Kidney tubule cell (primary cell): ENCODE measurements at places on chromosomes 5 and 9.
A peak's percentile ranks its signal among the peaks of the same experiment; 100 is the strongest.

DNA sequence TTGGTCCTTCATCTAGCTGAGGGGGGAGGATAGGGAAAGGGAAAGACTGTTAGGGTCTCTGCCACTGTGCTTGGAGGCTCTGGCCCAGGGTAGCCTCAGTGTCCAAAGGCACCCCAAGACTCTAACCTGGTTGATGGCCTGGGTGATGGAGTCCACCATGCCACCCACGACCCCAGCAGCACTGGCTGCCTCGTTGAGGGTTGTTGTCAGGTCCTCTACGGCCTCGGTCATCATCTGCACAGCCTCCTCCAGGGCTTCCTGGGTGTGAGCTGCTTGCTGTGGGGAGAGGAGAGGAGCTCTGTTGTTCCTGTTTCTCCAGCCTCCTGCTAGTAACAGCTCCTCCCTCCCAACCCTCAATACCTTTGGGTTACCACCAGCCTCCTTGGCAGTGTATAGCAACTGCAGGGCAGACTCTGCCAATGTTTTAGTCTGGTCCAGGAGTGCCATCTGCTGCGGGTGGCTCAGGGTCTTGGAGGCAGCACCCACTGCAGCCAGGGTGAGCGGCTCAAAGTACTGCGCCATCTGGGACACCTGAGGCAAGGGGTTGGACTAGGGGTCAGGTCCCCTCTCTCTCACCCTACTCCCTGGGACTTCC lies 16.2 kb upstream of the TPM2 start:
- DNase-seq = no peak

DNA sequence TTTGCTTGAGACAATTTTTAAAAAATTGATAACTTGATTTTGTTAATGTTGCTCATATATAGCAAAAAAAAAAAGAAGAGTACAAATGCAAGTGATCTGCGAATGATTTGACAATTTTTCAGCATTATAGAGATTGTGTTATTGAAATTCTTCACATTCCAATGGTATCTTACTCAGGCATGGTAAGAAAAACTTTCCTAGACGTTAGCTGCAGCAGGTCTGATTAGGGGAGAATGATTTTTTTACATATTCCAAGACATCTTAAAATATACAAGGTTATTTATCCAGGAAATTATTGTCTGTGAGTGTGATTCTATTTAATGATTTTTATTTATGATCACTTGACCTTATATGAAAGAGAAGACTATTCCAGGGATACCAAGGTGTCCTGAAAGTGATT lies 361.9 kb downstream of the MAT2B start:
- DNase-seq = no peak

DNA sequence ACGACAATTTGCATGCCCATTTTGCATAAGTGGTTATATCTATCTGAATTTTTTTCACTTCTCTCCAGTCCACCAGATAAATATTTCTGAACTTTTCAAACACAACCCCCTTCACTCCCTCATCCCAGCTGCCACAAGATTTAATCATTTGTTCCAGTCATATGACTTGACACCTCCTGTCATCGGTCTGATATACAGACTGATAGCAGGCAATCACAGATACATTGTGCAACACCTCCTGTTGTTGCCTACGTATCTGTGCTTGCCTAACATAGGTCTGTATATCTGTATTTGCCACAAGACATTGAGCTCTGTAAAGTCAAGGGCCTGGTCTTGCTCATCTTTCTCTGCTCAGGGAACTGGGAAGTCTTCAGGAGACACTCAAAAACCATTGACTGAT lies 65.6 kb downstream of the GNA14 start:
- DNase-seq = no peak

DNA sequence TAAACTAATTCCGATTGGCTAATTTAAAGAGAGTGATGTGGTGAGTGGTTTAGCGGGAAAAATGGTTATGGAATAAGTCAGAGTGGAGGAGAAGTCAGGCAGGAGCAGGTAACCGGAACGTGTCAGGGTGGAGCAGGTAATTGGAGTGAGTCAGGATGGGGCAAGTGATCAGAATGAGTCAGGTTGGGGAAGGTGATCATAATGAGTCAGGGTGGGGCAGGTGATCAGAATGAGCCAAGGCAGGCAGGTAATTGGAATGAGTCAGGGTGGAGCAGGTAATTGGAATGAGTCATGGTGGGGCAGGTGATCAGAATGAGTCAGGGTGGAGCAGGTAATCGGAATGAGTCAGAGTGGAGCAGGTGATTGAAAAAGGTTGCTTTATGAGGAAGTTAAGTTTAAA lies 101.4 kb downstream of the TMEM167A start:
- peak; percentile 86 for DNase-seq

DNA sequence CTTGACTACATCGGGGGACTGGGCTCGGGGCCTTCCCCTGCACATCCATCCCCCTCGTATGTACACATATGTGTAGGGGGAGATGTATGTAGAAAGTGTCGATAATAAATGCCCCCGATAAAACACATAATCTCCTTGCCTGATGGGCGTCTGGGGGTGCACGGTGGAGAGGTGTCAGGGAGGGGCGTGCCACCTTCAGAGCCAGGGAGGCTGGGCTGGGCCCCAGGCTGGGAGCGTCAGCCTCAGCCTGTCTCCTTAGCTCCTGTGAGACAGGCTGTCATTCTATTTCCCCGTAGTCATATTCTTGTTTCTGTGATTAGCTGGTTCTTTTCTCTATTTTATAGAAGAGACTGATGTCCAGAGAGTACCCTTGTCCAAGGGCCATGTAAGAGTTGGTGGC lies 4.7 kb upstream of the RXRA start:
- DNase-seq = no peak

DNA sequence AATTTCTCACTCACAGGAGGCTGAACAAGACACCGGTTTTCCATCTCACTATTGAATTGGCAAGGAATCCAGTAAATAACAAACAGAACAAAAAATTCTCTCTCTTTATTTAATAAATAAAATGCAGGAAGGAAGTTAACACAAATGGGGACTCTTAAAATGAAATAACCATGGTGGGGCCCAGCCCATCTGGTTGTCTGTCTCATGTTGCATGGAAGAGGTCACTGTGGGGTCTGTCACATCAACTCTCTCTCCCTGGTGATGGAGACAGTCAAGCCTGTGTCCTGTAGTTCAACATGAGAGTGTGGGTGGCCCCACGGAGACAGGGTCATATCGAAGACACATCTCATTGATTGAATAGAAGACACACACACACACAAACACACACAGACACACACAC lies 297.7 kb downstream of the IRX2 start:
- DNase-seq = no peak

DNA sequence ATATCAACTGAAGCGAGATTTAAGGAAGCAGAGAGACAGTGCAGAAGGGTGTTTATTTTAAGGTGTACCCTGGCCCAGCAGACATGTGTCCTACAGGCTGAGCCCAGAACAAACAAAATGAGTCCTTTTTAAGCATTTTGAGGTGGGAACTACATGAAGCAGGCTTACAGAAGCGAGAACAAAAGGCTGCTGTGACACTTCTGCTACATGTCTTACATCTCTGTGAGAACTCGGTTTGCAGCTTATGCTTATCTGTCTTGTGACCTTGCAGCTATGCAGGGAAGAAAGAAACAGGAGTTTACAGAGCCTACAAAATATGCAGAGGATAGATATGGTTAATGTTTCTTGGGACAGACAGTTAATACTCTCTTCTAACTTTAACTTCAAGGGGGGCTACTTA lies 295.9 kb downstream of the CEMIP2 start:
- DNase-seq = no peak

DNA sequence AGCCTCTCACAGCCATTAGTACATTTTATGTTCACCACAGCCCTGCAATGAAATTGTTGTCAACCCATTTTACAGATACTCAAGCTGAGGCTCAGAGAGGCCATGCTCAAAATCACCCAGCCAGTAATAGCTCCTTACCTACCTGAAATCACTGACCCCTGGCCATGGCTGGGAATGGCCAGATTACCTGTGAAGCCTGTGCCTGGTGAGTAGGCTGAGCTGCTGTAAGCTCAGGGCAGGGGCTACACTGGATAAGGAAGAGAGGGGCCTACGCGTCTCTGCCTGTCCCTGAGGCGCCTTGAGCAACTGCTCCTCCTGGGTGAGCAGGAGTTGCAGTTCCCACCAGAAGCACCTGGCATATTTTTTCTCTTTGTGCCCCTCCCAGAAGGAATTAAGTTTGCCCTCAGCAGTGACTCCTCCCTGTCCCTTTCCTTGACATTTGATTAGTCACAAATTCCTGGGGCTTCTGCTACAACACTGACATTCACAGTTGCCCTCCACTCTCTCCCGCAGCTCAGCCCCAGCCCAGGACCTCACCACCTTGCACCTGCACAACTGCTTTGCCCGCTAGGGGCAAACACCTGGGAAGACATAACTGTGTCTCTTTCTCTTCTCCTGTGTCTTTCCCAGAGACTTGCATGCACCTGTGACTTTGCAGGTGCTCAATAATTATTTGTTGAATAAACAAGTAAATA lies 5.7 kb downstream of the CLTB start:
- peak; percentile 58 for DNase-seq

DNA sequence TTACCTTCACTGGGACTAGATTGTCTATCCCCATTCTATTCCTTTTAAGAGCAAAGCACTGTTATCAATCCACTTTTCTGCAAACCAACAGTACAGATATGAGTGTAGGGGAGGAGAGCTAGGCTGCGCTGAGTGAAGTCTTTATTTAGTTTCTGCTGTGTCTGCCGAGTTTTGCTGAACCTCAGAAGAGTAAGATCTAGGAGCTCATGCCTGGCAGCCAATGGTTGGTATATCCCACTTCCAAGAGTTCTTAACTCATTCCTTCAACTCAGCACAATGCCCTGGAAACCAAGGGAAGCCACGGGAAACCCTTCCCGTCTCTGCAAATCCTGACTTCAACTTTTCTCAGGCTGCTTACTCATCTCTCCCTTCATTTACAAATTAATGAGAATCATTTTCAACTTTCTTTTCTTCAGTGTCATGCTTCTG lies 58.0 kb upstream of the JAK2 start:
- no peak for DNase-seq

DNA sequence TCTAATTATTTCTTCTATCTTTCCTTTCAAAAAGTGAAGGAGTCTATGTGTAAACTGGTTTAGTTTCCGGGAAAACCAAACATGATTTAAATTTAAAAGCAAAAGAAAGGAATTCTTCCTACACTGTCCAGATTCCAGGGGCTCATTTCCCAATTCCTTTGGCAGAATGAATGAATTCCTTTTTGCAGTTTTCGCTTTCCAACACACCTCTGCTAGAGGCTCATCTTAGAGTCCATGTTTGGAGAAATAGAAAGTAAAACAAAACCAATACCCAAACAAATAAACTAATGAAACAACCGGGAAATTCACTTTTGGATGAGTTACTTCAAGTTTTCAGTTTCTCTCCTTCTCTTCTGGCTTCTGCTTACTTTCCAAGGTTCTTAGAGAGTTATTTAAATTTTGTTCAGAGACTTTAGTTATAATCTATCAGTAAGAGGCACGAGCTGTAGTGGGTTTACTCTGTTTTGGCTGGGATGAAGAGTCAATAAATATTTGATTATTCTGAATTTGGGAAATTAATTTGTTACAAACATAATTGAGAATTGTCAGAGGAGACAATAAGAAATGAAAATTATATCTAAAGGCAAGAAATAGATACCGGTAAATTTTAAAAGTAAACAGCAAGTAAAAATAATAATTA lies 365.0 kb upstream of the CDH9 start:
- DNase-seq = no peak

GRCh38 chr5:78534148-78534904 lies 114.2 kb downstream of the LHFPL2 start:
- DNase-seq = no peak

- DNase-seq = no peak
Observed at GRCh38 chr9:130899051-130899748, 2.6 kb upstream of the QRFP start.
